ENCODE measurements at places on chromosomes 6 and 20. TPM values are rescaled to one million over a fixed set of nuclear protein-coding genes. Genes with fewer than 3 reads are reported as not detected.

PM20D2 gene
- total RNA-seq: 11.8 TPM

L3MBTL3 gene
- 3.7 TPM for total RNA-seq

SLCO4A1 gene
- total RNA-seq: 15.1 TPM

MEA1 gene
- 31.9 TPM for total RNA-seq

WRNIP1 gene
- total RNA-seq: 36.9 TPM

TMEM170B gene
- 5.6 TPM for total RNA-seq

DBNDD2 gene
- total RNA-seq: 200 TPM

HTR1B gene
- total RNA-seq: not detected

FNDC11 gene
- total RNA-seq: 0.08 TPM

DEFB132 gene
- total RNA-seq: not detected

WFDC5 gene
- total RNA-seq: not detected

SOX18 gene
- 39.4 TPM for total RNA-seq

SLC16A10 gene
- 4.8 TPM for total RNA-seq

SNAI1 gene
- total RNA-seq: 2.7 TPM

UNC93A gene
- not detected for total RNA-seq

GRCh38 chr6:42959917-42960242 is 674 bp upstream of the GNMT start:
- no peak for DNase-seq

DNA sequence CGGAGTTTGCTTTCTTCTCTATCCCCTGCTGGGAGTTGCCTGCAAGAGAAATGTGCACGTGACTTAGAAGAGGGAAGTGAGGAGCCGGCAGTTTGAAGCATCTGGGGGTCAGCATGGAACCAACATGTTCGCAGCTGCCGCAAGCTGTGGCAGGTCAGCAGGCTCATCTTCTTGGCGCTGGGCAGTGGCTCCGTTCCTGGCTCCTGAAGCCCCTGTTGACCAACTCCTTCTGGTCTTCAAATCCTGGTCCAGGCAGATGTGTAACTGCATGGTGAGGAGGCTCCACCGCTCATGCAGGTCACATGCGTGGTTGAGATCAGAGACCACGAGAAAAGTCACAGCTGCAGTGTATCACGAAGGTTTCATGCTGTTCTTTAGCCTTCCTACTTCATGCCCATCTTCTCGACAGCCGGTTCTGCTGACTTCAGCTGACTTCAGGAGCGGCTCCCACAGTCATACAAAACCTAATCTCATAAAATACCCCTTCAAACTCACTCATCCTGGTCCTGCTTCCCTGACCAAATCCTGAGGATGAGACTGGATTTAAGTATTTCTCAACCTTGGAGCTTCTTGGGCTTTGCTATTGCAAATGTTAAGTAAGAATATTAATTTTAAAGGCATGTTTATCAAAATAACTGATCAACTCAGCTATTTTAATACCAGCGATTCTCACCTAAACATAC is 44.9 kb upstream of the BCAS1 start:
- DNase-seq: no peak

DNA sequence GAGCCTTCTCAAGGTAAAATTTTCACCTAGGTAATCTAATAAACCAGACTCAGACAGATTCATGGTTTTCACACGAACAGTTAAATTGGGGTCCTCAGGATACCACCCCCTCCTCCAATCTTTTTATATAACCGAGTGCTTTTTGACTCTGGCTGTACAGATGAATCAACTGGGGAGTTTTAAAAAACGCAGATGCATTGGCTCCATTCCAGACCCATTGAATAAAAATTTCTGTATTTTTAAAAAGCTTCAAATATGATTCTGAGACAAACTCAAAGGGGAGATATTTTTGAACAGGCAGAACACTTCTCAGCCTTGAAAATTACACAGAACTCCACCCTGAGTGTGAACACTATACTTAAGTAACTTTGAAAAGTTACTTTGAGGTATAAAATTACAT is 7.2 kb downstream of the UTRN start:
- DNase-seq: no peak

DNA sequence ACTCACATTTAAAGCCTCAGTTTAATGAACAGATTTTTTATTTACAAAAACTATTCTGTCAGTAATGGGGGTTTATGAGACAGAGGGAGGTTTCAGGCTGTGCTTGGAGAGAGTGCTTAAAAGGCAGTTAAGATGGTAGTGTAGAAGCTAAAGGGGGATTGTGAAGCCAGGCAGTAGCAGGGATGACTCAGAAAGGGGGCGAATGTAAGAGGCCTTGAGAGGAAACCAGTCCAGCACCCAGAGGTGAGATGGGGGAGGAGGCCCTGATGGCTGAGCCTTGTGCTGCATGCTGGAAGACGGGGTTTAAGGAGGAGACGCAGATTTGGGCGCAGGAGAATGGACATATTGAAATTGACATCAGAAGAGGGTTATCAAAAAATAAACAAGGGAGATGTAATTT is 6.6 kb upstream of the SERPINB9 start:
- DNase-seq: no peak

GRCh38 chr20:13344671-13345070 is 123.6 kb downstream of the ISM1 start:
- no peak for DNase-seq

DNA sequence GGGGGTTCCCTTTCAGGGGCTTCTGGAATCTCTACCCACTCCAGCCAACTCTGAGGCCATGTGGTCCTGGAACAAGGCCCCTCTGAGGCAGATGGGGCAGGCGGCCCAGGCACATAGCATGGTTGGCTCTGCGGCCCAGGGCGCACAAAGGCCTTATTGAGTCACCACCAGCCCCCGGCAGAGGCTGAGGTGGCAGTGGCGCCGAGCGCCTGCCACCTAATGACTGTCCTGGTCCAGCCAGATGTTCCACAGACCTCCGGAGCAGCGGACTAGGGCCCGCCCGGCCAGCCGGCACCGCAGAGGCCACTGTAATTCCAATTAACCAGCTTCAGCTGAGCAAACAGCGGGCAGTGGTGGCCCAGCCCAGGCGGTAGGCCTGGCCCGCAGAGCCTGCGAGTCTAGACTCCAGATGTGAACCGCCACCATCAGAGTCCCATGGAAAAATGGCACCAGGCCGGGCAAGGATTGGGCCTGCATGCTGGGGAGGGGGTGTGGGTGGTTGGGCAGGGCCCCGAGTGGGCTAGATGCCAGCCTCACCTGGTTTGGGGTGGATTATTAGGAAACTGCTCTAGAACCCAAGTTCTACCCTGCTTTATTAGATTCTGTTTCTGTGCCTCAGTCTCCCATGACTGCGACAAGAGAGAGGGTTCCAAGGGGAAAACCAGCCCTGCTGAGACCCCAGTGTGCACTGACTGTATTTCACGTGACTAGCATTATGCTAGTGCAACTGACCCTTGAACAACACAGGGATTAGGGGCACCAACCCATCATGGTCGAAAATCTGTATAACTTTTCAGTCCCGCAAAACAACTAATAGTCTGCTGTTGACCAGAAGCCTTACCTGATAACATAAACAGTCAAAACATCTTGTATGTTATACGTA is 34.1 kb upstream of the ID1 start:
- DNase-seq: no peak

DNA sequence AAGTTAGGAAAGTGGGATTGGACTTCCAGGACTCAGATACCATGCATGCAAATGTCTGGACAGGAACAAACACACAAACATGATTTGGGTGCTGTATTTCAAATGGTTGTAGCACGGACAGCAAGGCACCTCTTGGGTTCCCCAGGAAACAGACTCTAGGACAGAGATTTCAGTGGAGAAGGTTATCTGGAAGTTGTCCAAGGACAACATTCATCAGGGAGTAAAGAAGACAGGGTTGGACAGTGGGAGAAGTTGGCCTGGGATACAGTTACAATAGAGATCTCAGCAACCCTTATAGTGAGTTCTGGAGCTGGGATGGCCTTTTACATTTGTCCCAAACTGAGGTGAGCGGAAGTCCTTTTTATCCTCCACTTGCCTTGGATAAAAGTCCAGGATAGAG is 19.8 kb upstream of the TINAG start:
- no peak for DNase-seq

DNA sequence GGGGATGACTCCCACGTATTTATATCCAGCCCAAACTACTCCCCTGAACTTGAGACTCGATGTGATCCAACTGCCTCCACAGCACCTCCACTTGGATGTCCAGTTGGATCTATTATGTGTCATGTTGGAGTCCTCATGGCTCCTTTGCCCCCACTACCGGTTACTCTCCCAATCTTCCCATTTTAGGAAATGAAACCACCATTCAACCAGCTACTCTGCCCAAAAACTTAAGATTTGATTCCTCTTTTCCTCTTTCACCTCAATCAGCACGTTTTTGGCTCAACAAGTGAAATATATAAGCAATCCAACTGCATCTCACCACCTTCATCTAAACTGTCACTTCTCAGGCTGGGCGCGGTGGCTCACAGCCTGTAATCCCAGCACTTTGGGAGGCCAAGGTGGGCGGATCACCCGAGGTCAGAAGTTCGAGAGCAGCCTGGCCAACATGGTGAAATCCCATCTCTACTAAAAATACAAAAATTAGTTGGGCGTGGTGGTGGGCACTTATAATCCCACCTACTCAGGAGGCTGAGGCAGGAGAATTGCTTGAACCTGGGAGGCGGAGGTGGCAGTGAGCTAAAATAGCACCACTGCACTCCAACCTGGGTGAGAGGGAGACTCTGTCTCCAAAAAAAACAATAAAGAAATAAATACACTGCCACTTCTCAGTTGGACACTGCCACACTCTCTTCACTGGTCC is 3.4 kb downstream of the AHCY start:
- no peak for DNase-seq

GRCh38 chr6:73722318-73723060 is 26.5 kb downstream of the CD109 start:
- DNase-seq: no peak

GRCh38 chr6:136600818-136601217 is 50.6 kb upstream of the MAP7 start:
- DNase-seq: no peak

GRCh38 chr6:75657327-75657726 is 55.6 kb downstream of the SENP6 start:
- no peak for DNase-seq

GRCh38 chr6:160424256-160424655 is 76.1 kb downstream of the SLC22A3 start:
- DNase-seq: no peak

DNA sequence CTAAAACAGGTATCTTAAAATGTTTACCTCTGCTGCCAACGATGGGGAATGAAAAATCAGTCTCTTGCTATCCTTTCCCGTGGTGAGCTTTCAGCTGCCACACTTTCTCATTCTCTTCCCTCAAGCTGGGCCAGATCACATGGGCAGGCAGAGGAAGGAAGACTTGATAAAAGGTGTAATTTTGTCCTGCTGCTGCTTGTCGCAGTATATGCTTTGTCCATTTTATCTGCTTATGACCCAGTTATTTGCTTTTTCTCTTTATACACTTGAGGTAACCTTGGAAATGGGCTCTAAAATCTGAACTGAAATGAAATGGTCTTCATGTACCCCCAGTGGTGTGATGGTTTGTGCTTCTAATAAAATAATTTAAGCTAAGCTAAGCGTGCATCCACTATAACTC is 695.9 kb upstream of the FLRT3 start:
- DNase-seq: no peak

DNA sequence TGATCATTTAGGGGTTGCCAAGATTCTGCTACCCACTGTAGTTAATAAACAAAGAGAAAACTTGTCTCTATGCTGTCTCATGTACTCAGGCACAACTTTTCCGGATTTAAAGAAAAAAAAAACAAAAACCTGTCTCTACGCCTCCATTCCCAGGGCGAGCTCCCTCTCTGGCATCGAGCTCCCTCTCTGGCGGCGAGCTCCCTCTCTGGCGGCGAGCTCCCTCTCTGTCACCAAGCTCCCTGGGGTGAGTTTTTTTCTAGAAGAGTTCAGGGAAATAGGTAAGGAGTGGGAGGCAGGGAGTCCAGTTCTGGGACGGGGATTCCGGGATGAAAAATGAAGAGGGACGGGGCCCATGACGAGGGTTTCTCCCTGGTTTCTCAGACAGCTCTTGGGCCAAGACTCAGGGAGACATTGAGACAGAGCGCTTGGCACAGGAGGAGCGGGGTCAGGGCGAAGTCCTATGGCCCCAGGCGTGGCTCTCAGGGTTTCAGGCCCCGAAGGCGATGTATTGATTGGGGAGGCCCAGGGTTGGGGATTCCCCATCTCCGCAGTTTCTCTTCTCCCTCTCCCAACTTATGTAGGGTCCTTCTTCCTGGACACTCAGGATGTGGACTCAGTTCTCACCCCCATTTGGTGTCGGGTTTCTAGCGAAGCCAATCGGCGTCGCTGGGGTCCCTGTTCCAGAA is 16.5 kb upstream of the HLA-A start:
- DNase-seq: peak; percentile 40

DNA sequence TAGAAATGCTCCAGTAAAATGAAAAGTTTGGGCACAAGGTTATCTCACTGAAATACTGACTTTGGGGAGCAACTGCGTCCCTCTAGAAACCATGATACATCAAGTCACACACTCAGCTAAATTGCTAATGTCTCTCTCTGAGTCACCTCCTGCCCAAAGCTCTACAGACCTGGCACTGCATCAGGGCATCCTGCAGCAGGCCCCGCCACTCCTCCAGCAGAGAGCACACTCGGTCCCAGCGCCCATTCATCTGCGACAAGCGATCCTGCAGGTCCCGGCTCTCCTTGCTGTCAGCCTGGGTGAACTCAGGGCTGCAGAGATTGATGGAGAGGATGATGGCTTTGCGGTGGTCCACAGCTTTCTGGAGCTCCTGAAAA is 329.0 kb downstream of the ESR1 start:
- no peak for DNase-seq

DNA sequence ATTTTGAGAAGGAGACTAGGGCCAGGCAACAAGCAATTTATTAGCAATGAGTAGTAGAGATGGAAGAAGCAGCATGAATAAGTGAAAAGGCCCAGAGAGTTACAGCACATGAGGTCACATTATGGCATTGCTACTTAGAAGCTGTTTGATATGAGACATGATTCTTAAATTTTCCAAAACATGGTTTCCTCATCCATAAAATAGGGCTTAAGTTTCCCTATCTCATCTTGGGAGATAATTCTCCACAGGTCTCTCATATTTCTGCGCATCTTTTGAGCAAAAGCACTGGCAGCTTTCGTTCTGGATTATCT is 656.1 kb downstream of the EPHA7 start:
- DNase-seq: no peak

GRCh38 chr6:18107061-18107460 is 15.4 kb downstream of the NHLRC1 start:
- no peak for DNase-seq

DNA sequence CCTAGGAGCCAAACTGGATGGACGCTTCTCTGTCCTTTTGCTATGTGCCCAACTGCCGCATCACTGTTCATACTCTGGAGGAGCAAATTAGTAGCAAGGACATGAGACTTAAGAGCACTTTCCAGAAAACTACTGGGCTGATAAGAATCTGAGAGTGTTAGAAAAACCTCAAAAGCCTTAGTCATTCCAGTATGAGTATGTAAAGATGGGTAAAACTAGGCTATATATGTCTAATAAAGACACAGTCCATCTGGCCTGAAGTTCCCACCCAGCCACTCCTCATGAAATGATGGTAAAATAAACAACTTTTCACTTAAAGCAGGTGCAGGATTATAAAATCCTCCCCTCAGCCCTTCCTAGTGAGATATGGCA is 30.6 kb downstream of the SHLD1 start:
- no peak for DNase-seq
